ENCODE measurements at places on chromosomes 7 and 10. TPM values are rescaled to one million over a fixed set of nuclear protein-coding genes. Genes with fewer than 3 reads are reported as not detected.

The ICA1 gene
- 3.5 TPM for total RNA-seq

The GALNT17 gene
- 0.37 TPM for total RNA-seq

The NPSR1 gene
- not detected for total RNA-seq

The ASIC3 gene
- 1.0 TPM for total RNA-seq

The KCND2 gene
- 0.08 TPM for total RNA-seq

The NPY gene
- 0.47 TPM for total RNA-seq

The NAT16 gene
- not detected for total RNA-seq

The CPA2 gene
- not detected for total RNA-seq

The ASB10 gene
- not detected for total RNA-seq

The COL13A1 gene
- total RNA-seq = 0.17 TPM

The EBLN1 gene
- total RNA-seq = not detected

The GALNT11 gene
- 21.8 TPM for total RNA-seq

The SFTPA2 gene
- not detected for total RNA-seq

The PLXDC2 gene
- 5.1 TPM for total RNA-seq

The LRIT1 gene
- total RNA-seq = not detected

The LBX1 gene
- total RNA-seq = not detected

The PDK4 gene
- total RNA-seq = 6.3 TPM

The PI4K2A gene
- 12.1 TPM for total RNA-seq

The CYP2C19 gene
- 121 TPM for total RNA-seq

The METTL27 gene
- 1.6 TPM for total RNA-seq

The LRRC18 gene
- total RNA-seq = not detected

The THSD7A gene
- total RNA-seq = 1.3 TPM

The PAOX gene
- 17.5 TPM for total RNA-seq

All from liver (tissue), 10 donors.